Iris pigment epithelial cell (primary cell): ENCODE measurements at places on chromosomes 4 and X.

DNA sequence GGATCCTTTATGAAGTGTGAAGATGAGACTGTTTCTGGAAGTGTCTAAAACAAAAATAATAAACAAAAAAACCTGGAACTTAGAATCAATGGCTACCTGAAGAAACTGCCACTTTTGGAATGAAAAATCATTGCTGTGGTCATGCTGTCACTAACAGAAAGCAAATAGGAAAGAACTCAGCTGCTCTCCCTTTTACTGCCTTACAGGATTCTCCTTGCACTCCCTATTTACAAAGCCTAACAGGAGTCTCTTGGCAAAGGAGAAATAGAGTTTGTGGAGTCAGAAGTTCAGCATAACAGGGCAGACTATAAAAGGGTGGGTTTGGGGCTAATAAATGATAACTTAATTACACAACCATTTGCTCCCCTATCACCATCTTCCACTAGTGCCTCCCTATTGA is 19.0 kb upstream of the GK2 start:
- DNase-seq = no peak

GRCh38 chrX:9205599-9206223 is 171.8 kb upstream of the FAM9B start:
- no peak for DNase-seq

- DNase-seq = peak; percentile 73
Observed at GRCh38 chr4:109044431-109044830, 258.0 kb downstream of the COL25A1 start.

- DNase-seq = no peak
Observed at GRCh38 chrX:9318213-9318612, 146.6 kb upstream of the TBL1X start.
